ENCODE measurements at places on chromosomes 4 and X.

GRCh38 chr4:183059797-183060196, 39.3 kb upstream of the WWC2 start:
- no peak for DNase-seq

- DNase-seq = no peak
These were observed 29.3 kb downstream of the FAM114A1 start for GRCh38 chr4:38896940-38897339.

GRCh38 chrX:103157496-103158316, 57.2 kb upstream of the BEX4 start:
- no peak for DNase-seq

DNA sequence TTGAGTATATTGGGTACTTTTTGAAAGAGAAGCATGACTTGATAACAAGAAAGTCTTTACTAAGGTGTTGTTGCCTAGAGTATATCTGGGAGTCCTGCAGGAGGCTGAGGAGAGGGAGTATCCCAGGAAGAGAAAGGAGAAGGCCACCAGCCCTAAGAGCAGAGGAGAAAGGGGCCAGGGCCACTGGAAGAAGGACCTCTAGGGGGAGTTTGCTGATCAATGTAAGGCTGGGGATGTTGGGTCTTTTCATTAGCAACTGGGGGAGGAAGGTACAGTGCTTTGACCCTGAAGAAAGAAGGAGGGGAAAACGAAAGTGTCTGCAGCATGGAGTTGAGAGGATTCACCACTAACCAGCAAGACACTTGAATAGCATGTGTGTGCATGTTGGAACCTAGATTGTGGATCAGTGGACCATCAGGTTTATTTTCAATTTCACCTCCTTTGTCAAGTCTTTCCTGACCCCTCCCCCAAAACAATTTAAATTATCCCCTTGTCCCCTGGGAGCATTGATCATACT, 4.5 kb downstream of the SMIM9 start:
- DNase-seq = no peak

DNA sequence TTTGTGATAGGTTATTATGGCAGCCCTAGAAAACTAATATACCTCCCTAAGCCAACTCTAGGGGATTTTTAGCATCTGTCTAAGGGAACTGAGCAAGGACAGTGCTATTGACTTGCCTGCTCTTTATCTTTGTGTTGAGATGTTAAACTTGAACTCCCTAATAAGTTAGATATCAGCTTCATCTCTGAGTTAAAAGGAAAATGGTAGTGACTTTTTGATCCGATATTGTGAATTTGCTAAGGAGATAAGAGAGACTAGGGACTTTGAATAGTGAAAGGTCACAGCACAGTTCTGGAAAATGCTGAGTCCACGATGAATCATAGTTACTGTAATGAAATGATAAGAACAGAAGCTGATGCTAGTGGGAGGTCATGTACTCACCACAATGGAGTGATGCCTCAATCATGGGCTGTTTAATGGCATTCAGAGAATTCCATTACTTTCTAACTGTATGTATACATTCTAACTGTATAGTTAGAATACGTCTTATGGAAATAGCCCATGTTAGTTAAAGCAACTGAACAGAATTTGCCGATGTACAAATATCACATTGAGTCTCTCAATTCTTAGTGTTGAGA, 147.2 kb downstream of the GLRA3 start:
- no peak for DNase-seq

DNA sequence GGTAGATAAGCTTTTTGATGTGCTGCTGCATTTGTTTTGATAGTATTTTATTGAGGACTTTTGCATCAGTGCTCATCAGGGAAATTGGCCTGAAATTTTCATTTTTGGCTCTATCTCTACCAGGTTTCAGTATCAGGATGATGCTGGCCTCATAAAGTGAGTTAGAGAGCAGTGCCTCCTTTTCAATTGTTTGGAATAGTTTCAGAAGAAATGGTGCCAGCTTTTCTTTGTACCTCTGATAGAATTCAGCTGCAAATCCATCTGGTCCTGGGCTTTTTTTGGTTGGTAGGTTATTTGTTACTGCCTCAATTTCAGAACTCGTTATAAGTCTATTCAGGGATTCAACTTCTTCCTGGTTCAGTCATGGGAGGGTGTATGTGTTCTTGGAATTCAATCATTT, 15.6 kb upstream of the TMPRSS11F start:
- no peak for DNase-seq

DNA sequence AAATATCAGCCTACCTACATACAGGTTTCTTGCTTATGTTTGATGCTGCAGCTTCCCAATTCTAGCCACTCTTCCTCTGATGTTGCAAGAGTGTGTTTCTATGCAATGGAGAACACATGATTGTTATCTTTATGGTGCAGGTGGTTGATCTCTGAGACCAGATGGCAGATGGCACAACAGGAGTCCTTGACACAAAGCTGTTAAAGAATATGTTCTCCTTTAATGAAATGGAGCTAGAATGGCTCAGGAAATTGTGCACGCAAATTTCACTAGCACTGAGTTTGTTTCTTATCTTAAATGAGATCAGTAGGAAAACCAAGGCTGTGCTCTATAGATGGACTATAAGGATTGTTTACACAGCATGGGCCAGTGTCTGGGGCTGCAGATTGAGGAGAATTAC, 29.9 kb upstream of the TTC29 start:
- DNase-seq = no peak

DNA sequence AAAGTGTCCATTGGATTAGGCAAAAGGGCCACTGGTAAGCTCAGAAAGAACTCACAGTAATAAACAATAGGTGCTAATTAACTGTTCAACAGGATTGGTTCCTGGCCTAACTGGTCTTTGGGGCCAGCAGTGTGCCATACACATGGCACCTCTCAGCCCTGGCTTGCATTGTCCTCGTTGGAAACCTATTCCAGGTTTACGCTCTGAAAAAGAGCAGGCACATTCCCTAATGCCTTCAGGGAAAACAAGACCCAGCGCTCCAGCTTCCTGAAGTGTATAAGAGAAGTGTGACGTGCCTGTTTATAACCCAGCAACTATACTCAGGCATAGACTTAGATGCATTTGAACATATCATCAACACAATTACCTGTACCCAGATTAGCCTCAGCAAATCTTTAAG, 51.9 kb upstream of the RBM47 start:
- DNase-seq = no peak
